ENCODE measurements at places on chromosomes 4 and X.

- DNase-seq: no peak
These were observed 83.3 kb upstream of the KIT start for GRCh38 chr4:54574500-54574899.

DNA sequence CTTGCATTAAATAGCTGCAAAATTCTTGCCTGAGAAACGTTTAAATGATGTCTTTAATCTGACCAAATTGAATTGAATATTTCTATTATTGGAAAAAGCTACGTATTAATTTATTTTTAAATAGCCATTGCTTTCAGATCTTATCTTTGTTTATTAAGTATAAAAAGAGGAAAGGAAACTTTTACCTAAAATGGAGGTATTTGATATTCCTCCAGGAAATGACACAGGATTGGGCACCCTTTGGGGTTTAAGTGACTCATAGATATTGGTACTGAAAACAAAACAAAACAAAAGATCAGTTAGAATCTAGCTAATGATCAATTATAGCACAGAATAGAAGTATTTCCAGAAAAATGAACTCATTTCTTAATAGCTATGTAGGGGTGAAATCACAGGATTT is 34.1 kb downstream of the PLS3 start:
- no peak for DNase-seq

DNA sequence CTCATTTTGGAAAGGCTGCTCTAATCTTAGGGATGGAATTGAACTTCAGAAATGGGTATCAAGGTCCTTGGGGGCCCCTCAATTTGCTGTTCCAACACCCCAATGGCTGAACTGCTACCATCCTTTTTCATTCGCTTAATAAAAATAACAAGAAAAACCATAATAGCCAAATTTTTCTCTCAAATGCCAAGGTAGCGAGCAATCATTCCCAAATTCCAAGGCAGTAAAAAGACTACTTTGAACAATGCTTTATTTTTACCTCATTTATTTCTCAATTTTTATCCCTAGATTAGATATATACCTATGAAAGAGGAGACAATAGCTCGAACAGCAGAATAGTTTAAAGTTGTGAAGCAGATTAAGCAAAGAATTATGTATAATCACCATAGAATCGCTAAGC is 323.4 kb upstream of the SLC7A11 start:
- DNase-seq: no peak

GRCh38 chr4:178082906-178083305 is 640.7 kb upstream of the AGA start:
- DNase-seq: no peak

DNA sequence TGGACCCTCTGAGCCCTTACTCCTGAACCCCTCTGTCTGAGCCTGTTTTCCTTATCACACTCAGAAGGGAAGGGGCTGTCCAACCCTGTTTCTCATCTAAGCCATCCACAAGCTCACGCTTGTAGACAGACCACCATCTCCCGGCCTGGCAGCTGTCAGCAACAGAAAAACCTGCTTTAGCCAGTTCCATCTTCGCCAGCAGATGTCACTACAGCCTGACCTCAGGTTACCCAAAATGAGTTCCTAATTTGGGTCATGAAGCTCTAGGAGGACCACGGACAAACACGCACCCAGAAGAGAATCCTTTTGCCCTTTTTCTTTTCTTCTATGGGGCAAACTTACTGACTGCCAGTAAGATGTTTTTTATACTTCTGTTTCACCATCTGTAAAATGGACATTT is 445.4 kb downstream of the BCOR start:
- DNase-seq: no peak

- no peak for DNase-seq
These were observed 17.2 kb upstream of the ADGRL3 start for GRCh38 chr4:61182915-61183314.

- DNase-seq: no peak
These were observed 354.9 kb downstream of the RPA4 start for GRCh38 chrX:97238632-97239031.

- no peak for DNase-seq
These were observed 188.8 kb downstream of the LRBA start for GRCh38 chr4:150826306-150826705.

DNA sequence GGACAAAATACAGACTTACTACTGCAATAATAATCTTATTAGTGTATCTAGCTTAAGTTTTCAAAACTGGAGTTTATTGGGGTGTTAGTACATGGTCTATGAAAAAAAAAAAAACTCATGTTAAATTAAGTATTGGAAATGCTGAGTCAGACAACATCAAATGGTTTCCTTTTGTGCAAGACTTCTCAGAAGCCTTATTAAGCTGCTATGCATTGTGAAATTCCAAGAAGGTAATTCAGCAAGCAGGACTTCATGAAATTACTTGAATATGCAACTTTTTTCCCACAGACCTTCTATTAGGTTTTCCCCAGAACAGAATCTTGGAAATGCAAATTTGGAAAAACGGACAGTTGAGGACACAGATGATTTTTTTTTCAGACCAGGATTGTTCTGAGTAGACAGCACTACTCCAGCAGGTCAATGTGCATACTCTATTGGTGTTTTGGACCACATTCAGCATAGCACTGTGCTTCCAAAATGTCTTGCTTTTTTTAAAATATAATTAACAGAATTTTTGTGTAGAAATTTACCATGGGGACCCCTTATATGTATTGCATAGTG is 568.8 kb upstream of the TENM3 start:
- no peak for DNase-seq

DNA sequence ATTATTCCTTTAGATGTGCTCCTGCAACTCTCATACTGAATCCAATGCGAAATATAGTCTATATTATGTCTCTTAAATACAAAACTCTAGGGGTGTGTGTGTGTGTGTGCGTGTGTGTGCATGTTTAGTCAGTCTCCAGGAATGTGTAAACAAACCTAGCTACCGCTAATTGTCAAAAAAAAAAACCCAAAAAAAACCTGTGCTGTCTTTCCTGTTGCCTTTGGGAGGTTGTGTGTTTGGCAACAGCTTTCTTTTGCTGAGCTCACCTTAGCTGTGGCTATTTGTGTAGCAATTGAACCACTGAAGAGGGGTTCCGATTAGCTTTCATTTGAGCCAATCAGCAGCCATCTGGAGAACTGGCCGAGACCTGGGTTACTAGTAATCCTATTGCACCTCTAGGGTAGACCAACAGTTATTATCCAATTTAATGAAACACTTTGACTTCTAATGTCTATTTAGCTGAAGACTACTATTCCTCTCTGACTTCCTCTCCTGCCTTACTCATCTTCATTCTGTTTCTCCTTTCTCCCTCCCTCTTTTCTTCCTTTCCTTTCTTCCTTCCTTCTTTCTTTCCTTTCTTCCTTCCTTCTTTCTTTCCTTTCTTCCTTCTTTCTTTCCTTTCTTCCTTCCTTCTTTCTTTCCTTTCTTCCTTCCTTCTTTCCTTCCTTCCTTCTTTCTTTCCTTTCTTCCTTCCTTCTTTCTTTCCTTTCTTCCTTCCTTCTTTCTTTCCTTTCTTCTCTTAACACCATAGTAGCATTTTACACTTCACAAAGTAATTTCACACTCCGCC is 471.1 kb downstream of the GBA3 start:
- DNase-seq: no peak

DNA sequence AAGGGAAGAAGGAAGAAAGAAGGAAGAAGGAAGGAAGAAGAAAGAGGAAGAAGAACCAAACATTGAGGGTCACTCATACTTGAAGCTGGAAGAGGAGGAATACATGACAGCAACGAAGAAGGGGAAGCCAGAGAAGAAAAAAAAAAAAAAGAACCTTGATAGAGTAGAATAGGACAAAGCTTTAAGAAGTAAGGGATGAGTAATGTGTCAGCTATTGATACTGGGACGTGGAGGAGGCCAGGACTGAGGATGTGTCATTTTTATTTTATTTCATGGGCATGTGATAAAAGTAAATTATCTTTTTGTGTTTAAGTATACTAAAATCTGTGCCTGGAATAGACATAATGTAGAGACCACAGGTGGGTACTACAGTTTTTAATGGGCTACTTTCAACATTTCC is 6.4 kb downstream of the EDA2R start:
- DNase-seq: no peak

GRCh38 chr4:116838609-116839008 is 246.8 kb downstream of the TRAM1L1 start:
- DNase-seq: no peak

DNA sequence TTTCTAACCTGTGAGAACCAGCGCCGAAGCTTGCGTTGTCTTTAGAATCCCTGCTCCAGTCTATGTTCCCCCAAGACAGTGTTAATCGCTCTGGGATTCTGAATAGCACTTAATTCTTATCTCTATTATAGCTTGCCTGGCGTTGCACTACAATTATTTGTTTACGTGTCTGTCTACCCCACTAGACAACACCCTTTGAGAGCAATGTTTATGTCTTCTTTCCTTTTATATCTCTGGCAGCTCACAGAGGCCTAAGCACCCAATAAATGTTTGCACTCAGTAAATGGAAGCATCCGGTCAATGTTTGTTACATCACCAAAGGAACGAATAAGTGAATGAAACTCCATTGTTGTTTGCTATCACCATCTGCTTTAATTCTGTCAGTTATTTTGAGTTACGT is 4.8 kb upstream of the NHS start:
- DNase-seq: no peak

- DNase-seq: no peak
These were observed 472.7 kb upstream of the MAGEB18 start for GRCh38 chrX:25665431-25665830.

GRCh38 chrX:132365490-132365889 is 123.3 kb downstream of the MBNL3 start:
- no peak for DNase-seq

DNA sequence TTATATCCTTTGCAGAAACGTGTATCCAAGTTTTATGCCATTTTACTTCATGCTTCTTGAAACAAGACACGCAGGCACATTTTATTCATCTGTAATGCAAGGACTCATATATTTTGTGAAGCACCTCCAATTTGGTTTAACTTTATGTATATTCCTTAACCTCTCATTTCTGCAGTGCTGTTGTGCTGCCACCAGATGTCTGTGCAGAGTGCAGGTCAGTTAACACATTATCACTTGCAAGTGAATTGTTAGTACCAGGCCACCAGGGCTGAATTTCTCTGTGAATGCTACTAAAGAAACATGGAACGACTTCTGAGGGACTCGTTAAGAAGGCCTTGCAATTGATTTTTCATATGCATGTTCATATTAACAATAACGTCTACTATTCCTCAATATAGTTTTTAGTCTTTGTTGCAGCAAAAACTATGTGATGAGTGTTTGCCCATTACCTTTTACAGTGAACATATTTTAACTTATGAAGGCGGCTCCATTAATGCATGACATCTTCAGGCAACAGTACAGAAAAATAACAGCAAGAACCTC is 770.3 kb downstream of the NLGN4X start:
- no peak for DNase-seq

DNA sequence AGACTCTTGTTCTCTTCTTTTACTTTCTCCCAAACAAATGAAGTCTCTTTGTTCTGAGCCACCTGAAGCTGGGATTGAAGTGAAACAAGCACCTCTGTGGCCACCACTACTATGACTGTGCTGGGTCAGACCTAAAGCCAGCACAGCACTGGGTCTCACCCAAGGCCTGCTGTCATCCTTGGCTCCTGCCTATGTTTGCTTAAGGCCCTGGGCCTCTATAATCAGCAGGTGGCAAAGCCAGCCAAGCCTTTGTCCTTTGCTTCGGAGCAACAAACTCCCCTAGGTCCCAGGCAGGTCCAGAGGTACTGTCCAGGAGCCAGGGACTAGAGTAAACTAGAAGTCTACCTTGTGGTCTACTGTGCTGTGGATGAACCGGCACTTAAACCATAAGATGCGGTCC is 220.6 kb upstream of the ARSJ start:
- no peak for DNase-seq

- DNase-seq: no peak
These were observed 119.8 kb downstream of the SPCS3 start for GRCh38 chr4:176439611-176440010.

DNA sequence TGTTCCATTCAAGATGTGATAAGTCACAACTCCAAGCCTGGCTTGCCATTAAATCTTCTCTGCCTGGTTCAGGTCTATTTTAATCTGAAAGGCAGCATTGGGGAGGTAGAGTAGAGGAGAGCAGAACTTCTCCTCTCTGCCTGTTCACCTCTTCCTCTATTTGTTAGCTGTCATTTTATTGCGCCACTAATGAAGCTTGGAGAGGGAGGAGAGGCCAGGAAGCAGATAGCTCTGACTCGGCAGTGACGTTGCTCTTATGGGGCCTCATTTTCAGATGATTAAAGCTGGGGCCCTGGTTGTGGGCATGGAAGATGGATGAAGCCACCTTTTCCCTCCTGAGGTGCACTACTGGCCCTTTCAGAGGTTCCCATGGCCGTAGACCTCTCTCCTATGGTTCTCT is 207.3 kb downstream of the MID1IP1 start:
- DNase-seq: no peak

- DNase-seq: no peak
These were observed 46.4 kb downstream of the AKAP4 start for GRCh38 chrX:50154429-50154828.

DNA sequence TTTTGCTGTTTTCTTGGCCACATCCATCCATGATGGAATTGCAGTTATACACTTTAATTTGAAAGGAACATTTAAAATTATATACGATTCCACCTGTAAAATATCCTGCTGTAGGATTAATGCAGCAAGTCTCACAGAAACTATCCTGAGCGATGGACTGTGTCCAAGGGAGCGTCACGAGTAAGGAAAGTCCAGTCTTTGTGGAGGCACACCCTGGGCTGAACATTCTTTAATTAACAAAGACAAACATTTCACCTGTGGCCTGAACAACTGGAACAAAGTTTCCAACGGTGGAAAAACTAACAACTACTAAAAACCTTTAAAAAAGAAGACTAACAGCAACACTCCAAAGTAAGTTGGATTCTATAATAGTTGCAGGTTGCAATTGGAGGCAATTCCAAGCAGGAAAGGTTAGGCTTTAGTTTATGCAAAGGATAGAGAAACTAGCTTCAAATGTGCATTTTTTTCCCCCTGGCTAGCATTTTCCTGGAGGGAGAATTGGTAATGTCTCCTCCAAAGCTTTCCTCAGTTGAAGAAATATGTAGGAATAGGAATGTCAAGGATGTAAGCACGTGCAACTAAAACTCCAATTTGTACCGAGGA is 11.0 kb downstream of the EREG start:
- no peak for DNase-seq

- DNase-seq: no peak
These were observed 73.2 kb downstream of the FBXW7 start for GRCh38 chr4:152462695-152463094.

DNA sequence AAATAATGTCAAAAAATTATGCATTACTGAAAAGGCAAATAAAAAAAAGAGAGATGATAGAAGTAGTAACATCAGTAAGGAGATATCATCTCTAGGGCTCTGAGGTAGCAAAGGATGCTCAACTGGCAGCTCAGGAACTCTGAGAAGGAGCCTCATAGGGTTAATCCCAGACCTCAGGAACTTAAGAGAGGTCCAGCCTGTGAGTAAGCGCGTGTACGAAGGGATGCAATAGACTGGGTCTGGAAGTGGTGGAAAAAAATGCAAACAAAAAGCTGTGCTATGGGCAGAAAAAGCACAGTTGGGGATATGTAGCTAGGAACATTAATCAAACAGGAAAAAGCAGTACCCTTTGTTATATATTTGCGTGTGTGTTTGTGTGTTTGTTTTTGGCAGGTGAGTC is 282.0 kb downstream of the GALNTL6 start:
- DNase-seq: peak; percentile 71

GRCh38 chr4:175875993-175876771 is 64.1 kb upstream of the GPM6A start:
- DNase-seq: no peak

- DNase-seq: no peak
These were observed 29.1 kb upstream of the PLS3 start for GRCh38 chrX:115531818-115532403.
